ENCODE measurements at places on chromosomes 4 and X.

GRCh38 chr4:1842993-1843448 lies 12.9 kb downstream of the LETM1 start:
- peaks cover 63% of the 10 kb centered on the region for H3K36me3 ChIP-seq
- H3K4me3 ChIP-seq = no peak overlapping the region
- no peaks in the 10 kb centered on the region for H3K27me3 ChIP-seq
- DNase-seq = no peak

- DNase-seq = no peak
- no peak overlapping the region for H3K27ac ChIP-seq
- no peaks in the 10 kb centered on the region for H3K27me3 ChIP-seq
- H3K4me1 ChIP-seq = no peaks in the 10 kb centered on the region
Measured at GRCh38 chr4:47017494-47017893, 13.9 kb upstream of the GABRB1 start.

GRCh38 chr4:55012363-55013230 lies 112.8 kb downstream of the KDR start:
- H3K36me3 ChIP-seq = no peaks in the 10 kb centered on the region
- no peak overlapping the region for H3K27ac ChIP-seq
- no peaks in the 10 kb centered on the region for H3K27me3 ChIP-seq
- H3K4me3 ChIP-seq = no peak overlapping the region

DNA sequence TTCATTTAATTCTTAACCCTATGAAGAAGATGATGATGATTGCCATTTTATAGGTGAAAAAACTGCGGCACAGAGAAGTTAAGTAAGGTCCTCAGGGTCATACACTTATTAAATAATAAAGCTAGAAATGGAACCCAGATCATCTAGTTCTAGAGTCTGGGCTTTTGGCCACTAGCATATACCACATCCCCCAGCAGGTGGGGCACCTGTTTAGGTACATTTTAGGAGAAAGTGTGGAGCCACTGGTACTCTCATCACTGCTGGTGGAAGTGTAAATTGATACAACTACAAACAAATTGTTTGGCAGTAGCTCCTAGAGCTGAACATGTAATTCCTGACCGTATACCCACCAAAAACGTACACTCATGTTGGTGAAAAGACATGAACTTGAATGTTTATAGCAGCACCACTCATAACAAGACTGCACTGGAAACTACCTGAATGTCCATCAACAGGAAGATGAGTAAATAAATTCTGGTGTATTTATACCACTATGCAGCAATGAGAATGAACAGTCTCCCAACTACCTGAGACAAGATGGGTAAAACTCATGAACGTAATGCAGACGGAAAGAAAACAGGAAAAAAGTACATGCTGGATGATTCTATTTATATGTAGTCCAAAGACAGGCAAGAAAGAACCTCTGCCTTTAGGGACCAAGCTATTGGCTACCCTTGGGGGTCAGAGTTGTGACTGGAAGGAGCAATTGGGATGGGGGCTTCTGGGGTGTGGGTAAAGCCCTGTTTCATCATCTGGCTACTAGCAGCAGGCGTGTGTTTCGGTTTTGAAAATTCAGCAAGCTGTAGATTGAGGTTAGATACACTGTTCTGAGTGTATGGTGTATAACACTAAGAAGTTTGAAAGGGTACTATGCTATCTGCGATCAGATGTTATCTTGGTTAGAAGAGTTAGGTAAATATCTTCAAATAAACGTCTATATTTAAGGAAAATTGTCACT lies 72.3 kb upstream of the ADGRG2 start:
- H3K36me3 ChIP-seq = no peaks in the 10 kb centered on the region
- no peaks in the 10 kb centered on the region for H3K27me3 ChIP-seq
- no peak overlapping the region for H3K27ac ChIP-seq
- no peak overlapping the region for H3K4me3 ChIP-seq
- H3K4me1 ChIP-seq = no peaks in the 10 kb centered on the region
- DNase-seq = no peak

DNA sequence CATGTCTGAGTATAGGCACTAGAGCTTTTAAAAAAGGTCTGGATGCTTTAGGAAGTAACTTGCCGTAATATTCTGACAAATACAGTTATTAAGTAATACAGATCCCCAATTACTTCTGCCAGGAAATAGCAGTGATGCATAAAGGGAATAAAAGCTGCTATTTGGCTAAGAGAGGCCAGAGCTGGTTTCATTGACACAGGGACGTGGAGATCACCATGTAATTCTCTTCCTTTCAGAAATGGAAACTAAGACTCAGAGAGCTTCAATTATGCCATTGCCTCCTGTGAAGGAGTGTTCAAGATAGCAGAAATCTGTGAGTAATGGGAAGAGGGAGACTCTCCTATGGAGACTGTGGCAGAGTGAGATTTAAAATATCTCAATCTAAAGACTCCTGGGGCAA lies 238.1 kb downstream of the SLITRK2 start:
- H3K27ac ChIP-seq = no peak overlapping the region
- no peak overlapping the region for H3K4me3 ChIP-seq
- no peaks in the 10 kb centered on the region for H3K4me1 ChIP-seq
- no peaks in the 10 kb centered on the region for H3K36me3 ChIP-seq
- no peaks in the 10 kb centered on the region for H3K27me3 ChIP-seq

GRCh38 chr4:6178757-6179156 lies 21.6 kb downstream of the JAKMIP1 start:
- DNase-seq = no peak
- H3K4me1 ChIP-seq = no peaks in the 10 kb centered on the region
- H3K27me3 ChIP-seq = no peaks in the 10 kb centered on the region
- H3K4me3 ChIP-seq = no peak overlapping the region
- H3K27ac ChIP-seq = no peak overlapping the region
- H3K36me3 ChIP-seq = no peaks in the 10 kb centered on the region

DNA sequence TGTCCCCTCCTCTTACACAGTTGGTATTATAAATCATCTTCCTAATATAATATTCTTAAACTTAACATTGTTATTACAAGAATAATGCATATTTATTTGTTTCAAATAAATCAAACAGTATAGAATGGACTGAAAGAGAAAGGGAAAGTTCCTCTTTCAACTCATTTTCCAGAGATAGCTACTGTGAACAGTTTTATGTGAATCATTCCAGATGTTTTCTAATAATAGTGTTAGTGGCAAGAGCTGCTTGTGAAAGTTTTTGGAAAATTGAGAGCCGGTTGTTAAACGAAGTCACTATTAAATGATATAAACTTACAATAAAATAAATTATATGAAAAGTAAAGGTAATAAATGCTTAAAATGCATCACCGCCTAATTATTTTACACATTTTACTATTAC lies 14.6 kb downstream of the TMSB4X start:
- no peak overlapping the region for H3K4me3 ChIP-seq
- no peaks in the 10 kb centered on the region for H3K27me3 ChIP-seq
- H3K36me3 ChIP-seq = no peaks in the 10 kb centered on the region
- DNase-seq = no peak

GRCh38 chr4:25107827-25108516 lies 52.3 kb downstream of the SEPSECS start:
- DNase-seq = no peak
- H3K36me3 ChIP-seq = no peaks in the 10 kb centered on the region
- no peak overlapping the region for H3K27ac ChIP-seq
- no peak overlapping the region for H3K4me3 ChIP-seq
- H3K4me1 ChIP-seq = no peaks in the 10 kb centered on the region

DNA sequence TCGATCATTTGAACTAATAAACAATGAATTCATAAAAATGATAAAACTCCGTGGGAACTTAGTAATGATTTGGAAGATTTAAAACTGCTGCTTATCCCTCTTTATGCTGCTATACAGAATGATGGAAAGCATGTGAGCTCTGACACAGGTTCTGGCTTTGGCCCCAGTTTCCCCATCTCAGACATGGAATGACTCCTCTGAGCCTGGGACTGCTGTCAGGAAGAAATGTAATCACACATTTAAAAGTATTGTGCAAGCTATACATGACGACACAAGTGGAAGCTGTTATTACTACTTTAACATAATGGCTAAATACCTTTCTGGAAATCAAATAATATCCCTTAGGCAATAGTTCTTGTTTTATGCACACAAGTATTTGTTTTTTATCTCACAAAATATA lies 161.7 kb downstream of the DCHS2 start:
- H3K4me3 ChIP-seq = no peak overlapping the region
- no peaks in the 10 kb centered on the region for H3K36me3 ChIP-seq
- H3K27ac ChIP-seq = no peak overlapping the region
- H3K27me3 ChIP-seq = peaks cover 24% of the 10 kb centered on the region
- H3K4me1 ChIP-seq = peaks cover 6% of the 10 kb centered on the region
- DNase-seq = no peak

GRCh38 chr4:68469482-68469881 lies 22.2 kb downstream of the TMPRSS11E start:
- no peak for DNase-seq
- no peaks in the 10 kb centered on the region for H3K4me1 ChIP-seq
- no peaks in the 10 kb centered on the region for H3K27me3 ChIP-seq
- no peak overlapping the region for H3K27ac ChIP-seq
- no peak overlapping the region for H3K4me3 ChIP-seq
- no peaks in the 10 kb centered on the region for H3K36me3 ChIP-seq

DNA sequence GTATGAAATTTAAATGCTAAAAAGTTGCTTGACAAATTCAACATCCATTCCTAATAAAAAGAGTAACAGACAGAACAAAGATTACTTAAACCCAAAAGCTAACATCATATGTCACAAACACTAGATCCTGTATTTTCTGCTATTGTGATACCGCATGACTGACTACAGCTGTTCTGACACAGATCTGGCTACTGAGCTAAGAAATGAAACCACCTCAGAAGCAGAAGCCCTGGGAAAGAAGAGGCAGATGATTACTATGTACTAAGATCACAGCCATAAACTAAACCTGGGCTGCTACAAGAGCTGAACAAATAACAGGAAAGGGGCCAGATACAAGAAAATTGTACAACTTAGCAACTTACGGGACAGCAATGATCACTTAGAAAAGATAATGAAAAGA lies 9.4 kb downstream of the LETM1 start:
- DNase-seq = no peak
- no peaks in the 10 kb centered on the region for H3K27me3 ChIP-seq
- H3K4me3 ChIP-seq = no peak overlapping the region
- H3K36me3 ChIP-seq = peaks cover 36% of the 10 kb centered on the region
